ENCODE measurements at places on chromosomes 3 and 15. TPM values are rescaled to one million over a fixed set of nuclear protein-coding genes. Genes with fewer than 3 reads are reported as not detected.

DNA sequence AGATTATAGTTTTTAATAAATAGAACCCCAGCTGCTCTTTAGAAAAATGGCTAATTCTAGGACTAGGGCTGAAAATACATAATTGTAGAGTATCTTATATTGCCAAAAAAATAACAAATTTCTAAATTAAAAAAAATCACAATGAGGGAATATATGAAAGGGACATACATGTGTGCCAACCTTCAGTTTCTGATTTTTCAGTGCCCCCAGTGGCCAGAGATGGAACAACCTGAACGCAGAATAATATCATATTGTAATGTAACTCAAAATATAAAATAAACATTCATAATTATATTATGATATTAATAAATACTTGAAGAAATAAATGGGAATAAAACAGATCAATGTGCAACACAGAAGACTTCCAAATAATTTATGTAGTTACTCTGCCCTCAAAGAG lies 460.5 kb downstream of the ZNF385D start:
- DNase-seq: no peak

DNA sequence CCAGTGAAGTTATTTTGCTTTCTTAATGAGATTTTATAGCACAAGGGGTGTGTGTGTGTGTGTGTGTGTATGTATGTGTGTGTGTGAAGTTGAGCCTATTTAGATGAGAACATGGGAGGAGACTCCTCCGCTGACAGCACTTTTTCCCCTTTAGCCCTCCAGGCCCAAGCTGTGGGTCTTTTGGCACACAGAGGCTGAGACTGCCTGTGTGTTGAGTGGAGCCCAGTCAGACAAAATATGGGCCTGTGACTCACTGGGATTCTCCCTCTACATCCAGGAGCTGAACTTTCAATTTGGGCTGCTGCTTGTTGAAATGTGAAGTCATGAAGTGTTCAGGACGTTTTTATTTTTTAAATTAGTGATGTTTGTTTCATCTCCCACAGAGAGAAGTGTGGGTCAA lies 108.0 kb downstream of the MFSD1 start:
- no peak for DNase-seq

NDN gene
- total RNA-seq: 0.16 TPM

CAND2 gene
- total RNA-seq: 3.2 TPM

TMEM212 gene
- total RNA-seq: not detected

DNA sequence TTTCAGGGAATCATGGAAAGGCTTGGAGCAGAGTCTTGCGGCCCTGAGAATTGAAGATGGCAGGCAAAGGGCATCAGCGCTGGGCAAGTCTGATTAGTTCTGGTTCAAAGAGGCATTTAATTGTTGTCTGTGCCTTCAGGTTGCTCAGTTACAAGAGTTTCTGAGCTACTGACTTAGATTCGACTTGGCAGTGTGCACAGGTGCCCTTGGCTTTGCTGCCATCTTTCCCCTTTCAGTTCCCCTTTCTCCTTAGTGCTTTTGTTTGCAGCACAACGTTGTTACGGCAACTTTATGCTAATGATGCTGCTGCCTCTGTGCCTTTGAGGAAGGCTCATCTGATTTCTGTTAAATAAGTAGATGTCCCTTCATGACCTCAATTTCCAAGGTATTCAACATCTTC lies 12.5 kb downstream of the P2RY14 start:
- no peak for DNase-seq

CD200R1 gene
- total RNA-seq: 10.8 TPM

SLC22A13 gene
- 0.66 TPM for total RNA-seq

GRCh38 chr15:92819278-92820235 lies 80.6 kb upstream of the CHD2 start:
- no peak for DNase-seq

- DNase-seq: no peak
Measured at GRCh38 chr3:56980798-56981390, 79.6 kb upstream of the SPATA12 start.
